ENCODE measurements at places on chromosomes 1 and 21.

DNA sequence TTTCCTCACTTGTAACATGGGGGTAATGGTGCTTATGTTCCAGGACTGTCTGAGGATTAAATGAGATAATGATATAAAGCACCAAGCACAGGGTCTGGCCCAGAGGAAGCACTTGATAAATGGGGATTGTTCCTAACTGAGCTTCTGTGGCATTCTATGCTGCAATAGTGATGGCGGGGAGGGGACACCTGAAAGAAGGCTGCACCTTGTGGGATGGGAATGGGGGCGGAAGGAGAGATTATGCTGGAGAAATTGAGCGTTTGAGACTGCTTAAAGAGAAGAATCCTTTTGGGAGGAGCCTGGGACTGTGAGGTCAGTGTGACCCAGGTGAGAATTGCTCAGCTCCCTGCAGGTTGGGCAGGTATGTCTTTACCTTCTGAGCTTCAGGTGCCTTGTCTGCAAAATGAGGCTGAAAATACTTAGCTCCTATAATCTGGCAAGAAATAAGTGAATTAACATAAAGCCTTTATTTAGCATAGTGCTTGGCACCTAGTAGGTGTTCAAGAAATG, 55.9 kb upstream of the CTPS1 start:
- no peak for DNase-seq

DNA sequence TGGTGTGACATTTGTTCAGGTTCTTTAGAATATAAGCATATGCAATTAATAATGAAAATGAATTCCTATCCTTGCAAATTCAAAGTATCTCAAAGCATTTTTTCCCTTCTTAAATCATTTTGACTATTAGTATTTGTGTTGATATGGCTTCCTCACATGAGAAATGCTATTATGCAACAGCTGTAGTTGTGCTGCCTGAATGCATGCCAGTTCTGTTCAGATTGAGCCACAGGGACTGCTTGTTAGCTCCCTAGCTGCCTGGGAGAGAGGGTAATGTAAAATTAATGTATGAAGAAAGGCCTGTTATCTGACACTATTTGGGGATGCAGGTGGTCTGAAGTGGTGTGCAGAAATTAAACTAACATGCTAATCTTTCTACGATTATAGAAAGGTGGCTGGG, 45.5 kb downstream of the CACHD1 start:
- no peak for DNase-seq

- no peak for DNase-seq
Measured at GRCh38 chr1:228036701-228037231, 30.0 kb downstream of the WNT3A start.

DNA sequence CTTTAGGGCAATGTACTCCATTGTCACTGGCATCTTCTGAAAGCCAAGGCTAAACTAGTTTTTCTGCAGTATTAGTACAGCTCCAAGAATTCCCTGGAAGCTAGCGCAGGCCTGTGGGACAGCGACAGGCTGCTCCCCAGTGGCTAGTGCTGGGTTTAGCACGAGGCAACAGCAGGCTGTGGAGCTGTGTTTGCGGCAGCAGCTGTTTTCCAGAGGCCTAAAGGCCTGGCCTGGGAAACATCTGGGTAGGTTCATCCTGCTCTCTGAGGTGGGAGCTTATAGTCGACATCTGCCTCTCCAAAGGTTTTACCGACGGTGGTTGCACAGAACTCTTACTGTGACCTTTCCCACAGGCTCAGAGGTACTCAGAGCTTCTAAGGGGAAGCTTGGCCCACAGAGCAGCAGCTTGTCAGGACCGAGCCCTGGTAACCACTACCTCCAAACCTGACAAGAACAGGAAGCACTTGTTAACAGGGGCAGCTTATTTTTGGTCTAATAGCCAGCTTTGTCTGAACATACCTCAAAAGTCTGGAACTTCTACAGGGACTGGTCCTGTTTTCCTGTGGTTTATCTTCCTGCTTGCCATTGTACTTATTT, 17.2 kb downstream of the CC2D1B start:
- DNase-seq, result no peak

- DNase-seq, result no peak
Measured at GRCh38 chr21:28391938-28392849, 600.5 kb downstream of the LTN1 start.

DNA sequence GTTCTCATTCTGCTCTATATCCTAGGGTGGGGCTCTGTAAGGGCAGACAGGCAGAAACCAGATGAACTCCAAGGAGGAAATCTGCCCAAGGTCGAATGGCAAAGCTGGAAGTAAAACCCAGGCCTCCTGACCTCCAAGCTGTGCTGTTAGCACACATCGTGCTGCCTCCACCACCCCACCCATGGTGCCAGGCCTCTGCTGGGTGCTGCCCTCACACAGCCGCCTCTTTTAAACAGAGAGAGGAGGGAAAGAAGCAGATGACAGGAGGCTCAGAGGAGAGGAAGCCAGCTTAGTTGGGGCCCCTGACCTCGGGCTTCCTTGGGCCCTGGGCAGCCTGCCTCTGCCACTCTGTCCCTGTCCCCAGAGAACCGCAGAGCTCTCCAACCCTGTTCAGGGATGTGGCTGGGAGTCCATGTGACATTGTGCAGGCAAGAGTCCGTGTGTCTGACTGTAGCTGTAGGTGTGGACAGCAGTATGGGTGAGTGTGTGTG, 1.1 kb downstream of the SYNC start:
- no peak for DNase-seq

DNA sequence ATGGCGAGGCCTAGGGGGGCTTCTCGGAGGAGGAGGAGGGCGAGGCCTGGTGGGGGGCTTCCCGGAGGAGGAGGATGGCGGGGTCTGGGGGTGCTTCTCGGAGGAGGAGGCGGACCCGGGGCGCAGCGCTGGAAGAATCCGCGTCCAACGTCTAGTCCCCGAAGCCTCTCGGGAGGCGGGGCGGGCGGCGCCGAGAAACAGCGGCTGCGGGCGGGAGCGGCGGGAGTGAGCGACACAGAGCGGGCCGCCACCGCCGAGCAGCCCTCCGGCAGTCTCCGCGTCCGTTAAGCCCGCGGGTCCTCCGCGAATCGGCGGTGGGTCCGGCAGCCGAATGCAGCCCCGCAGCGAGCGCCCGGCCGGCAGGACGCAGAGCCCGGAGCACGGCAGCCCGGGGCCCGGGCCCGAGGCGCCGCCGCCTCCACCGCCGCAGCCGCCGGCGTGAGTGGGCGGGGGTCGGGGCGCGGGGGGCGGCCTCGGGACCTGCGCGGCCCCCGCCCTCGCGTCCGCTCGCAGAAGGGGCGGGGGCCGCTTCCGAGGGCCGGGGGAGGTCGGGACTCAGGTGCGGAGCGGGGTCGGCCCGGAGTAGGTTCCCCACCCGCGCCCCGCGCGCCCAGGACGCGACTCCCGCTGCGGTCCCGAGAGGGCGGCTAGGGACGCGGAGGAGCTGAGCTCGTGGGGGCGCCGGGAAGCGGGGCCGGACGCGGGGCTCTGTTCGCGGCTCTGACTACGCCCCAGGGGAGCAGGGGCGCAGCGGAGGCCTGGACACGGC, at the start of gene KLHL17:
TSS of gene KLHL17 (plus strand) at position 222 of the 769 bp plus-strand sequence. CDS start at position 332, 110 bp downstream.
- peak; percentile 30 for DNase-seq

DNA sequence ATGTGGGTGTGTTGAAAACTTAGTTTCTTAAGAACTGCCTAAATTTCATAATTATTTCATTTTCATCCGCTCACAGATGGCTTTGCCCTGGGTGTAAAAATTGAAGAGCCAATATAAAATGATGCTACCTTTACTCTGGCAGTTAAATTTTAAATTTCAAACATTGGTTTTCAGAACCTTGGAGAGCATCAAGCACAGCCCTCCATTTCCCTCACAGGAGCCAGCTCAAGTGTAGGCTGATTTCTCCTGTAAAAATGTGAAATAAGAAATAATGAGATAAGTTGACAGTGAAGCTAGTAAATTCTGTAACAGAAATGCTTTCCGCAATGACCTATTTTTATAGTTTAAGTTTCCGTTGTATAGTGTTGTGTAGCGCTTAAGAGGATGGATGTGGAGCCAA, 53.9 kb upstream of the AKT3 start:
- DNase-seq, result no peak

DNA sequence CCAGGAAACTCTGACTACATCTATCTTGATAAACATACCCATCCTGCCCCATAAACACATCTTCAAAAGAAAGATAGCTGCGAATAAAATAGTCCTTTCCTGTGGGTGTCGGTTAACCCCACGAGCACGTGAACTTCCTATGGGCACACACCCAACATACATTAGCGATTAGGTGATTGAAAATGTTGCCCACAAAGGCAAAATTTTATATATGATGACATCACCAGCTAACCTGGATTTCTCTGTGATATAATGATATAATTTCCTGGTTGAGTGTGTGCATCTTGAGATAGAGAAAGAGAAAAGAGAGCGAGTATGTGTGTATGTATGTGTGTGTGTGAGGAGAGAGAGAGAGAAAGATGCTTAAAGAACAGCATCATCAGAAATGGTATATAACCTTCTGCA, 296.1 kb downstream of the PTPRC start:
- no peak for DNase-seq

- no peak for DNase-seq
Measured at GRCh38 chr1:237814319-237814924, 76.3 kb downstream of the ZP4 start.

DNA sequence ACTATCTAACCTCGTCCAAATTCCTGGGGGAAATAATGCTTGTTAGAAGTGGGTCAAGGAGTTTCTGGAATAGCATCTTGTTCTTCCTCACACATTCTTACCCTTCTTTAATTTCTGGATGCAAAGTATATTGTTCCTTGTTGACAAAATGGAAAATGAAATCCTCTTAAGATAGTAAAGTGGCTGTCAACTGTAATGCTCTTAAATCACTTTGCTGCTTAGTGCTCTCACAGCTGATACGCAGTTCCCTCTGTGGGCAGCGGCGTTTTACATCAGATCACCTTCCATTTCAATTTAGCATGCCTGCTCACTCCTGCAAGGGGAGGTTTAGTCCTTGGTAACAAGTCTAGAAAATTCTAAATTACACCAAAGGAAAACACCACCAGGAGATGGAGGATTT, 113.1 kb downstream of the DNM3 start:
- no peak for DNase-seq
